Panc1 (cell line): ENCODE measurements at places on chromosomes 7 and 10. TPM values are rescaled to one million over a fixed set of nuclear protein-coding genes. Genes with fewer than 3 reads are reported as not detected.

DNA sequence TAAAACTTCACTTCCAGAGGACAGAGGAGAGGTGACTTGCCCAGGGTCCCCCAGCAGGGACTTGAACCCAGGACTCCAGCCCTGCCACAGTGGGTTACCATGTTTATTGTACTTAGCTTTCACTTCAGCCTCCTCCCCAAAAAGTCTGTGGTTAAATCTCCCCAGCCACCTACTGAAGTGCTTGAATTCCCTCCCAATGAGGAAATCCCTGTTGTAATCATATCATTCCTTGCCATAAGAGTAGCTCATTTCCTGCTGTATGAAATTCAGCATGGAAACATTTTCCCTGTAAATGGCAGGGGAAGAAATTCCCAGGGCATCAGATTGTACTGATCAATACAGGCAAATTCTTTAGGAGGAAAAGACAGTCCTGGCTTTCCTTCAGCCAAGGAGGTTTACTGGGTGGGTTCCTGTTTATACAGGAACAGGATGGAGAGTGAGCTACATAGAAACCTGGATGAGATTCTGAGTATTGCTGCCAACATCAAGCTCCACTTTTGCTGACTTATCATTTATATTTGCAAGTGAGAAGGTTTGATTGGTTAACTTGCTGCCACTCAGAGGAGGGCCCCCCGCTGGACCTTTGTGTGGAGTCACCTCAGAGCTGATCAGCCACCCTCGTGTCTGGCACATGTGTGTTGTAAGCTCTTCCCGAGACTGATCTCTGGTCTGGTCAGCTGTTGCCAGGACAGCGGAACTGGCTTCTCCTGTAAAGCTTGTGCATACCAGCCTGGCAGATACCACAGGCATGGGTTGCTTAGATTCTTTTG, 16.4 kb upstream of the PDZD8 start:
- DNase-seq, result no peak

GRCh38 chr7:106283831-106284713, 711 bp downstream of the NAMPT start:
- DNase-seq, result peak; percentile 33

GRCh38 chr10:93079663-93080349, 6.1 kb downstream of the CYP26A1 start:
- no peak for DNase-seq

- no peak for DNase-seq
Observed at GRCh38 chr7:32881074-32881982, 10.2 kb downstream of the KBTBD2 start.

- DNase-seq, result no peak
Observed at GRCh38 chr10:46518028-46518725, 38.3 kb downstream of the GPRIN2 start.

- DNase-seq, result no peak
Observed at GRCh38 chr10:86876748-86877147, 80.7 kb downstream of the MMRN2 start.

- no peak for DNase-seq
Observed at GRCh38 chr10:8752146-8752843, 697.8 kb downstream of the GATA3 start.

GRCh38 chr10:42987575-42987974, 89.3 kb upstream of the RET start:
- DNase-seq, result no peak

DNA sequence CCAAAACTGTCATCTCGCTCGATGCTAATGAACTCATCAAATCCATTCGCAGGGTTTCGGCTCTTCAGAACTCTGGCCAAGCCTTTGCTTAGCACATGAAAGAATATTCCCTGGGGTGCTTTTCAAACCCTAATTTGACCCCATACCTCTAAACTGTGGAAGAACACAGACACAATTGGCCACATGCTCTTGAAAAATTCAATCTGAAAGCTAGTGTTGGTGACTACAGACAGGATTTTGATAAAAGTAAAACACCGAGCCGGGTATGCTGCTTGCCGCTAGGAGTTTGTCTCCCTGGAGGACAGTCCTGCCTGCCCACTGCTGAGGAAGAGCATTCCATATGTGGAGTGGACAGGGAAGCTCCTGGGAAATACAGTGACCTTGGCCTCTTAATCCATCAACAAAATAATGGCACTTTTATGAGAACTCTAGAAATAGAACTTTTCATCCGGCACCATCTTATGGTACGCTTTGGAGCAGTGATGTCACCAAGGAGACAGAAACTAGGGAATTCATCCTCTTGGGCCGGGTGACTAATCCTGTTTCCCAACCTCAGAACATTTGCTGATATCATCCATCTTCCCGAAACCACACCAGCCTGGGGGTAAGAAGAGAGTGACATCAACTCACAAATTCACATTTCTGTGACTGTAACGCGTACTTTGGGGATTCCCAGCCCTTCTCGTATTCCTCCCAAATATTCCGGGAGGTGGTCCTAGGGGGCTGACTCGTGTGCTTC, 34.2 kb downstream of the MTURN start:
- DNase-seq, result no peak

GRCh38 chr7:152025937-152026890, 740 bp downstream of the GALNT11 start:
- no peak for DNase-seq

DNA sequence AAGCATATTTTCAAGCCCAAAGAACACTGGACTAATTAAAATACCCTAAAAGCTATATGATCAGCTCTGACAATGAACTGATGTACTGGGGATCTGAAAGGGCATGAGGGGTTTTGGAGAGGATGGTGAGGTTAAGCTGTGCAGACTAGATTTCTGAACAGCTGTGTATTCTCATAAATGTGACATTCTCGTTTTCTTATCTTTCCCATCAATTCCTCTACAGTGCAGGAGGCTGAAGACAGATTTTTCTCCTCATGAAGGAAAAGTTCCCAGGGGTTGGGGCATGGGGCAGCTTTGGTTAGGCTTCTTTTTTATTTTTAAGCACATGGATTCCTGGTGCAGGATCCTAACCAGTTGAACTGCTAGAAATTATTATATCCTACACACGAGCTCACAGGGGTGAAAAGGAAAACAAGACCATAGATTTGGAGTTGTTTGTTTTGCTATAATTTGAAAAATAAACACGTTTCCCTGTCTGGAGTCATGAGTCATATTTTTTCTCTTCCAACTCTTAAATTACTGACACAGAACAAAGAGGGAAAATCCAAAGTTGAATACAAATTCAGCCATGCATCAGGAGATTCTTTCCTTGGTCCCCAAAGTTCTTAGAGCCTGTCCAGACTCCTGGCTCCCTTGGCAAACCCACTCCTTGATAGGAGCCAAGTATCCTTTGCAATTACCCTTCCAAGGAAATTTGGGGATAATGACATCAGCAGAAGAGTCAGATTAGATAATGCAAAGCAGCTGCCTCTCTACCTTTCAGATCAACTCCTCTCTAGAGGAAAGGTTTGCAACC, 147.7 kb upstream of the NPVF start:
- DNase-seq, result no peak

DNA sequence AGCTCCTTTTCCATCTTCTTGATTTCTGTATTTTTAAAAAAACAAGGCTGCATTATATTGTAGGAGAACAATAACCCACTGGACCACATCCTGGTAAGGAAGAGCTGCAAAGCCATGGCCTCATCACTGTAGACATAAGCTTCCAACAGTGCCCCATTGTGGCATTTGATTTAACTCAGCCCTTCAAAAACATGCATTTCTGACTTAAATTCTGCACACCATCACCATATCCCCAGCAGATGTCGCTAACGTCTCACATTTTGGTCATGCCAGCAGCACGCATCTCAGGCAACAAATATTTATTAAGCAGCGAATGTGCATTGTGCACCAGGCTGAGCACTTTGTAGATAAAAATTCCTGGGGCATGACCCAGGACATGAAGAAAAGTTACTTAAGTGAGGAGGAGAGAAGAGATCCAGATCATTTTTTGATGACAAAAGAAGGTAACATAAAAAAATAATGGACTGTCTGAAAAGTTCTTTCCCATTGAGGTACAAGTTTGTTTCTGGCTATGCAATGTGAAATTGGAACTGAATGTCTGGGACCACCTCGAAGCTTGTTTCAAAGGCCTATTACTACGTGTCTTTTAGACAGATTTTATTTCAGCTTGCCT, 164.6 kb upstream of the CDCA7L start:
- DNase-seq, result peak; percentile 78

DNA sequence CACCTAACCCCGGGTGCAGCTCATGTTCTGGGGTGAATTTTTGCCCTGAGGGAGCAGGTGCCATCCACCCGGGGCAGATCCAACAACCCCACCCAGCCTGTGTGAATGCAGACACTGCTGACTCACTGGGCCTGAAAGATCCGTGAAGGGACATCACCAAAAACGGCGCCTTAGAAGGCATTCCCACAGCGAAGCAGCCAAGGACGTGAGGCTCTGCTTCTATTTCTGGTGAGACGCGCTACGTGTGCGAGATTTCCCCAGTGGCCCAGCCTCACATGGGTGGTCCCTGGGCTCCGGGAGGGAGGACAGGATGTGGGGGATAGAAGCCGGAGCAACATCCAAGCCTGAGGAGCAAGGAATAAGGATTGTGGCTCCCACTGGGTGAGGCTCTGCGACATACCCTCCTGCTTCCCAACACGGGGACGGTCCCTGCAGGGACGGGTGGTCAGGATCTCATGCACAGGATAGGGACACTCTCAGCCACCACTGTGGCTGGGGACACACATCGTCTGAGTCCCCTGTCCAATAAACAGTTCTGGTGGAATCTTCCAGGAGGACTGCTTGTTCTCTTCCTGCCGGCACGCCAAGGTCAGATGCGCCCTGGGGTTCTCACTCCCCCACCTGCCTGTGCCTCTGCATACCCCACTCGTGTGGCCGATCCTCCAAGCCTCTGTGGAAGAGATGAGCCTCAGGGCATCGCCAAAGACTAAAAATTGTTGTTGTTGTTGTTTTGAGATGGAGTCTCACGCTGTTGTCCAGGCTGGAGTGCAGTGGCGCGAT, 70.2 kb downstream of the ZRANB1 start:
- no peak for DNase-seq

ASB10 gene
- not detected for total RNA-seq

JCAD gene
- total RNA-seq, result 40.7 TPM
